Vagina (tissue), 2 donors: ENCODE measurements at places on chromosomes 12 and 14.

DNA sequence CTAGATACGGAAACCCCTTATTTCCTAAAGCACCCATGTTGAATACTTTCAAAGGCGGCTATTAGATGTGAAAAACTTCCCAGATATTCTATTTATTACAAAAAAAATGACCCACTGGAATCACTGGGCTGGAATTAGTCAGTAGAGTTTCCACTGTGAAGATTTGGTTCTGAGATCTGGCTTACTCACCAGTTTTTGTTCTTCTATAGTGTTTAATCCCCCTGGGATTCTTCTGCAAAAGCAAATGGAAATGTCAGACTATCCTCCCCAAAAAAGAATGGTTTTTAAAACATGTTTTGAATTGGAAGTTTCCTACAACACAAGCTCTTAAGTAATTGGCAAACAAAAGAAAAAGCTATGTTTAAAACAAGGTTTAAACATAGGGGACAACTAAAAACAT is 166.4 kb downstream of the STXBP6 start:
- DNase-seq = no peak

DNA sequence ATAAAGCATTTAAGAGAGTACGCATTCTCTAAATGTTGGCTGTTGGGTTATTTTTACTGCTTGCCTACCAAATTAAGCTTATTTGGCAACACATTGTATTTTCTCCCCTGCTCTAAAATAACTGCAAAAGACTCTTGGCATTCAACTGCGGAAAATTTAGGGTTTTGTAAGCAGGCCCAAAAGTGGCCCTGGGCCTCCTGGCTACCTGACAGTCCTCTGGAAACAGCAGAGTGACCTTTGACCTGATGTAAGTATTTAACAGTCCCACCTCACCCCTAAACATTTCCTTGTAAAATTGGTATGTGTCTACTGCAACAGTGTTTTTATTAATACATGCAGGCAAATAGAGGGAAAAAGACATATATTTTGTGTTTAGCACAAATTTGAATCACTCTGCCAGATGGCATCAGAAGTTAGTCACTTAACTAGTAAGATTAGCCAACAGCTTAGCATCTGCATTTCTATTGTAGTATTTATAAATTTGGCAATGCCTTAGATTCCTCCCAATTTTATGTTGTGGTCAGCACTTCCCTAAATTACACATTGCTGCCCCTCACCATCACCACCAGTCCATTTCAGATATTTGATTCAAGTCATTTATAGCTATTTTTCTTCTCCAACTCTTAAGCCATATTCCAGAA is 11.2 kb downstream of the LLPH start:
- DNase-seq = no peak

- no peak for DNase-seq
Measured at GRCh38 chr12:55659486-55660385, 23.0 kb downstream of the OR10P1 start.

DNA sequence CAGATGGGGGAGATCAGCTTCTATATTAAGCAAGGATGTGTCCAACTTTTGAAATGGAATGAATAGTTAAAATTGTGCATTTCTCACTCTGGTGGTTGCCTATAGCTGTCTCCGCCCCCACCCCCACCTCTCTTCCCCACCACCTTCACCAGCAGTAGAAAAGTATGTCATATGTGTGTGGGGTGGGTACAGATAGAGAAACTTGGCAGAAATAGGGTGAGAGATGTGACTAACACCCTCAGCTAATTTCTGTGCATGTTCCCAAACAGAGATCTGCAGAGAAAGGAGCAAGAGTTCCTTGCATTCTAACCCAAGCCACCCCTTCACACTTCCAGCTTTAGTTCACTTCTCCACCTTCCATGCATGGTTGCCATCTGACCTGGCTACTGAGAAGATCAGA is 980.1 kb downstream of the NRXN3 start:
- DNase-seq = no peak

DNA sequence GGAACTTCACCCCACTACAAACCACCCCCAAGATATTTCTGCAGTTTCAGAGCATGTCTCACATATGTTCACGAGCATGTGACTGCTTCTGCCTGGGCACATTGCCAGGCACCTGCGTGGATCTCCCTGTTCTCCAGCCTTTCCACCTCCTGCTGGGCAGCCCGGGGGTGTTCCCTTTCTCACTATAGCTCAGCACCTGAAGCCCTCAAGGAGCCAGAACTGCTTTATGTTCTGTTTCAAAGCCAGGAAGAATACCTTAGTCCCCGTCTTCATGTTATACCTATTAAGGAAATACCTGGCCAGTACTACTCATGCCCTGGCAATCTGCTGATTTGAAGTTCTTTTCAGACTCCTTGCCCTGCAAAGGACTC is 4.2 kb upstream of the FGF6 start:
- no peak for DNase-seq

DNA sequence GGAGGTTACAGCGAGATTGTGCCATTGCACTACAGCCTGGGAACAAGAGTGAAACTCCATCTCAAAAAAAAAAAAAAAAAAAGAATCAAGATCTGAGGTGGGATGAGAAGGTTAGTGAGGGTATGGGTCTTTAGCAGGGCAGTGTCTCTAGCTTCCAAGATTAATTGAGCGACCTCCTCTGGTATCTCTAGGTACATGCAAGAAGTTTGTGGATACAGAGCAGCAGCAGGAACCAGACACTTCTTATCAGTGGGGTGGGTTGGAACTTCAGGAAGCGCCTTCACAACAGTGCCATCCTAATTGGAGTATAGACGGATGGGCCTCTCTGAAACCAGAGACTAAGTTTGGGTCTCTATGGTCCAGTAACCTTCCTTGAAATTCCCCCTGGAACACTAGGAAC is 51.9 kb upstream of the CISTR start:
- no peak for DNase-seq

GRCh38 chr12:116718655-116719454 is 19.0 kb downstream of the SPRING1 start:
- DNase-seq = no peak

- DNase-seq = no peak
Measured at GRCh38 chr12:132393245-132393795, 63.9 kb upstream of the GALNT9 start.

DNA sequence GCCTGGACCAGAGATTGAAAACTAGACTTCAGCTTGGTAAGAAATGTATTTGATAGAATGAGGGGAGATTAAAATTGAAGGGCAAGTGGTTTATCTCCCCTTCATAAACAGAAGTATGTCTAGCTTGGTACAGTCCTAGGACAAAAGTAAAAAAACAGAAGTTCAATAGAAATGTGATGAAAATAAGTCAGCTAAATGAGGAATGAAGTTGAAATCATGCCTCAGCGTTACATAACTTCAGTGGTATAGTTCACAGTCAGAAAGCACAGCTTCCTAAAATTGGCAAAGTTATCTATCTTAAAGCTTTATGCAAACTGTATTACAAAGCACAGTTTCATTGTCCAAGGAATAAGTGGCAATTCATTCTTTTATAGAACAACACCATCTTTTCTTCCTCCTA is 90.2 kb upstream of the SYT10 start:
- DNase-seq = no peak

DNA sequence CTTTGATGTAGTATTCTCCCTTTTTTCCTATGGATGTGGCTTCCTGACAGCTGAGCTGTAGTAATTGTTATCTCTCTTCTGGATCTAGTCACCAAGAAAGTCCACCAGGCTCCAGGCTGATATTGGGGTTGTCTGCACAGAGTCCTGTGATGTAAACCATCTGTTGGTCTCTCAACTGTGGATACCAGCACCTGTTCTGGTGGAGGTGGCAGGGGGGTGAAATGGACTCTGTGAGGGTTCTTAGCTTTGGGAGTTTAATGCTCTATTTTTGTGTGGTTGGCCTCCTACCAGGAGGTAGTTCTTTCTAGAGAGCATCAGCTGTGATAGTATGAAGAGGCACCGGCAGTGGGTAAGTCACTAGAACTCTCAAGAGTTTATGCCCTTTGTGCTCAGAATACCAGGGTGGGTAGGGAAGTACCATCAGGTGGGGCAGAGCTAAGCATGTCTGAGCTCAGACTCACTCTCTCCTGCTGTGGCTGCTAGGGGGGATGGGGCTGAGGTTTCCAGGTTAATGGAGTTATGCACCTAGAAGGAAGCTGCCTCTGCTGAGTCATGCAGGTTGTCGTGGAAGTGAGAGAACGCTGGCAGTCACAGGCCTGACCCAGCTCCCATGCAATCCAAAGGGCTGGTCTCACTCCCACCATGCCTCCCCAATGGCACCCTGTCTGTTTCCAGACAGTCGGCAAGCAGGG is 3.0 kb upstream of the TAS2R14 start:
- no peak for DNase-seq

GRCh38 chr14:50594577-50595316 is 34.8 kb downstream of the ATL1 start:
- no peak for DNase-seq

DNA sequence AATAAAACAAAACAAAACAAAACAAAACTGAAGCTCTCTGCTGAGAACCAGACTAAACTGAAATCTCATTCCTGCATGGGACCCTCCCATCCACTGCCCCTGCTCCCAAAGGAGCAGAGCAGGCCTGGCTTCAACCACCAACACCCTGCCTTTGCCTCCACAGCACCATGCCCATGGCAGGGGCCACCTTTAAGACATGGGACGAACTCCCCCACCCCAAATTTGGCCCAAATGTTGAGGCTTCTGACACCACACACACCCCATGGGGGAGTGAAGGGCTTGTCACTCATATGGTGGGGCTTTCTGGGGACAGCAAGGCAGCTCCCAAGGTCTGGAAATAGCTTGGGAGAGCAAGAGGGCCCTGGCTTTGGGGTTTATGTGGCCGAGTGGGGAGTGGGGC is 177.2 kb downstream of the KIF26A start:
- DNase-seq = no peak

GRCh38 chr12:5507401-5507935 is 75.6 kb downstream of the NTF3 start:
- DNase-seq = no peak

- no peak for DNase-seq
Measured at GRCh38 chr14:92572050-92572449, 58.5 kb downstream of the RIN3 start.

GRCh38 chr12:103317220-103317619 is 178.5 kb downstream of the C12orf42 start:
- no peak for DNase-seq

DNA sequence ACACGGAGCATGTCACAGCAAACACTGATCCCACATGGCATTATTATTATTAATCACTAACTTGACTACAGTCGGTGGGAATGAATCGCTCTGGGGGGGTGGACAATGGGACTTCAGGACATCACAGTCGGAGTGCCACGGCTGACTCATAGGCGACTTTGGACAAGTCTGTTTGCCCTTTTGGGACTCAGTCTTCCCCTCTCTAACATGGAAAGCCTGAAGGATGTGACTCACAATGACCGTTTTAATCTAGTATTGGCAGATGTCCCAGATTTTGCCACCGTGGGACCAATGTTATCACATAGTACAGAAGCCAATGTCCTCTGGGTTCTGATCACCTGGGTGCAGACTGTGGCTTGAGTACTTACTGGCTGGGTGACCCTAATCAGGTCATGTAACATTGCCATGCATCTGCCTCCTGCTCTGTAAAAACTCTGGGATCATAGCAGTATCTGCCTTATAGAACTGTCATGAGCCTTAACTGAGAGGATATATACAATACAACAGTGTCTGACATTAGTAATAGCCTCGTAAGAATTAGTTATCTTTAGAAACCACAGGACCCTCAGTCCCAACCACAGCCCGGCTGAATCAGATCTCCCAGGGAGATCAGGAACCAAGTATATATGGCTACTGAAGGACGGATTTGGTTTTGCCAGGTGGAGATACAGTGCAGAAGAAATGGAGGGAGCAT is 362.6 kb downstream of the BCL11B start:
- DNase-seq = no peak

GRCh38 chr14:53570411-53571387 is 385.9 kb downstream of the BMP4 start:
- DNase-seq = no peak

DNA sequence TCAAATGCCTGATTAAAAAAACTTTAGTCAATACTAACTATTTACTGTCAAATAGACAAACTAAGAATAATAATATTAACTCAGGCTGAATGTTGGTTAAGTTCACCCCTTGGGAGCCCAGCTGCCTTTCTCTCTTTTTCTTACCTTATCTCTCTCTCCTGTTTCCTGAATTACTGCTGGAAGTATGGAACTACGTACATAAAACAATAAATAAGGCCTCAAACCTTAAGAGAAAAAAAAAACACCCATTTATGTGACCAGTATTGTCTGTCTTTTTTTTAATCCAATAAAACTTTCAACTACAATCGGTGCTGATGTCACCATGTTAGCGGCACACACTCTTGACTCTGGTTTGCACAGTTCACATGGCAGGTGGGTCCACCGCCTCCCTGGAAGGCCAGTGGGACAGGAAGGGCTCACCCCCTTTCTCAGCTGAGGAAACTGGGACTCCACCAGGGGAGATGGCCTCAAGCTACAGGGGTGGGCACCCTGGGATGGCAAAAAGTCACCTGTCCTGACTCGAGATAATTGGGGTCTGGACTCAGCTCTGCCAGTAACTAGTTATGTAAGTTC is 21.3 kb downstream of the BCL11B start:
- no peak for DNase-seq

DNA sequence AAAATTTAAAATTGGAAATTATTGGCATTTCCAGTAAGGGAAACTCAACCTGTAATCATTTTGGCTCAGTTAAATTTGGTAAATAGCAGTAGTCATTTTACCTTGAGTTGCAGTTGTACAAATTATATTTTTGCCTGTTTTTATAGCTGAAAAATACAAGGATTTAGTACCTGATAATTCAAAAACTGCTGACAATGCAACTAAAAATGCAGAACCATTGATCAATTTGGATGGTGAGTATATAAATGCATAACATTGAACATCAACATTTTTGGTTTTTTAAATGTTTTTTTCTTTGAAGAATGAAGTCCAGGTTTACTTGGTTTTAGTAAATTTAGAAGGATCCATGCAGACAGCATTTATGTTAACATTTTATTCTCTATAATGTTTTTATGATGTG is 9.0 kb downstream of the RTRAF start:
- DNase-seq = no peak

- no peak for DNase-seq
Measured at GRCh38 chr14:97177016-97177415, 379.8 kb downstream of the VRK1 start.
